ENCODE measurements at places on chromosomes 16 and 17.
A peak's percentile ranks its signal among the peaks of the same experiment; 100 is the strongest.

DNA sequence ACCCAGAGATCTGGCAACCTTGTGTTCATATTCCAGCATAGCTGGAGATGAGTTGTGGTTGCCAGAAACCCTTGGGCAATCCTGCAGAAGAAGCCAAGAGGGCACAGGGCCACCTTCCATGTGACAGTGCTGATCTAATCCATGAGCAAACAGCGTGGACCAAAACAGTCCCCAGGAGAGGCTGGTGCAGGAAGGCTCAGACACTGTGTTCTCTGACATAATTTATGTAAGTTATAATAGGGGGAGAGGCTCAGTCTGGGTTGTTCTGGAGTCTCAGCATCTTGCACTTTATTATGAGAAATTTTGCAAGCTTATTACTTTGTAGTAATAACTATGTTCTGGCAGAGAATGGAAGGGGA lies 273.9 kb downstream of the HAPSTR1 start:
- DNase-seq = no peak

- DNase-seq = no peak
Measured at GRCh38 chr17:67863624-67864247, 38.4 kb downstream of the BPTF start.

DNA sequence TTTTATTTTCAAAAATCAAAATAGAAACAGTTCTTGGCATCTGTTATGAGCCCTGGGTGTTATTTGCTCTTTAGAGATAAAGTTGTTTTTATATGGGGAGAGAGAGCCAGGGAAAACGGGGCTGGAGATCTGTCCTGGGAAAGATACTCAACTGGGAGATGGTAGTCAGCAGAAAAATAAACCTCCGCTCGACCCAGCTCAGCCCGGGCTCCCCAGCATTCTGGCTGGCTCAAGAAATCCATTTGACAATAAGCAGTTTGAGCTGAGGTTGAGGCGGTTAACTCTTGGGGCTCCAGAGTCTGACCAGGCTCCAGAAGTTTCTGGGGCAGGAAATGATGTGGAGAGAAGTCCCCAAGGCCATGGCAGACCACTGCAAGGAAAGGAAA lies 151.9 kb downstream of the IRX5 start:
- no peak for DNase-seq

DNA sequence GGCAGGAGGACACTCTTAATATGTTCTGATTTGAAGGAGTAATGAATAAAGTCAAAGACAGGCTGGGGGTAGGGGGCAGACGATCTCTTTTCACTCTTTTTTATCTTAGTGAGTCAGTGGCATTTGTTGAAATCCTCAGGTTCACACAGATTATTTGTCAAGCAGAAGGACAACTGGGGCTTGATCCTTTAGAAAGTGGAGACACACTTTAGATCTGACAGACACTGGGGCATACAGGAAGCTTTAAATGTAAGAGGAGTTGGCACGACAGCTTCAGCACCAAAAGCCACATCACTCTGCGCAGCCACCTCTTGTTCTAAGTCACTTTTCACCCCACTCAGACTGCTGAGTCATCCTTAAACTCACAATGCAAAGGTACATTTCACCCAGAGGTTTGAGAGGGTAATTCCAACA lies 121.5 kb downstream of the STXBP4 start:
- no peak for DNase-seq

DNA sequence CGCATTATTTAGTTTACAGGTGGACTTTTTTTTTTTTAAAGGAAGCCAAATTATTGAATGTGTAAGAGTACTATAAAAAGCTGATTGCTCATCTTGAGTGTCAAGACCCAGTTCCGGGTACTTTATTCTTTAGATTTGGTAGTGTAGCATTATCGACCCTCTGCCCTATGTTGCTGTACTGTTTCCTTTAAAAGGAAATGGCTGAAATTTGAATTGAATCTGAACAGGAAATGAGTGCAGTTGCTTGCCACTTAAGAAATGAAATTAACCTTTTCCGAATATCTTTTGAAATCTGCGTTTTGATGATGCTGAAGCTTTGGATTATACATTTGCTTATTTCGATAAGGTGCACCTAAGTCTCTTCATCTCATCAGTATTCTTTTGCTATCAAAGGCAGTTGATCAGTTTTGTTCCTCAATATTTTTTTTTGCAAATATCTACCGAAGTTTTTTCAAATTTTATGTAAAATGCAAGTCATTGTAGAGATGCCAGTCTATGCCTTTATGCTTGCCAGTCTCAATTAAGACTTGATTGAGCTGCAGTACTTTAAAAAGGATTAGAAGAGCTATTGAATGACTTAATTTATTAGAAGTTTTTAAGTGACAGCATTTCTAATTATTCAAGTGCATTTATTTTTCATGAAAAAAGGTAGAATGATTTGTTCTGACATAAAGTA lies 1.8 kb downstream of the GGNBP2 start:
- DNase-seq = no peak

GRCh38 chr17:9170336-9170735 lies 149.0 kb downstream of the NTN1 start:
- DNase-seq = no peak

GRCh38 chr16:89187032-89187769 lies 13.1 kb downstream of the SLC22A31 start:
- DNase-seq = peak; percentile 63

- DNase-seq = no peak
Measured at GRCh38 chr16:74771656-74772315, 2.8 kb downstream of the FA2H start.

DNA sequence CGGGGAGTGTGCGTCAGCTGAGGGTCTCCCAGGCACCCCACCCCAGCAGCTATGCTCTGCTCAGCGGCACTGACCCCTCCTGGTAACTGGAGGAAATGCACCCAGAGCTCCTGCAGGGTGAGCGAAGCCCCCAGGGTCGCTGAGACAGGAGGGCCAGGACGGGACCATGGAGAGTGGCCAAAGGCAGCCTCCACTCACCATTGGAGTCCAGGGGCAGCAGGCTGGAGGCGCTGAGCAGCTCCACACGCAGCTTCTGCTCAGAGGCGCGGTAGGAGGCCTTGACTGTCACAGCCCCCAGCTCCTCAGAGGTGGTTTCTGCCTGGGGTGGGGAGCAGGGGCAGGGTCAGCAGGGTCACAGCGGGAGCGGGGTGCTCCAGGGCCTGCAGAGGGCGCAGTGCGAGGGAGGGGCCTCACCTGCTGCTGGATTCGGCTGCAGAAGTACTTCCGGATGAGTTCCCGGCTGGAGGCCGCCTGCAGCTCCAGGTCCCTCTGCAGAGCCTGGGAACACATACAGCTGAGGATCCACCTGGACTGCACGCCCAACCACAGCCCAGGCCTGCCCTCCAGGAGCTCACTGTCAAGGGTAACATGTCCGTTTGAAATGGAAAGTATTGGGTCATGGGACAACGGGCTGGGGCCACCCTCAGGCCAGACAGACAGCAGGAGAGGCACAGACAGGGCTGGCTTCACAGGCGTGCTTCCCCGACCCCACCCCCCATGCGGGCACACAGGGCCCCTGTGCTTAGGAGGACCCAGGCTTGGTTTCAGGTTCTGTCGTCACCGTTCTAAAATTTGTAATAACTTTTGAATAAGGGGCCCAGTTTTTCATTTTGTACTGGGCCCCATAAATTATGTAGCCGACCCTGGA lies 13.8 kb downstream of the UNC13D start:
- peak; percentile 61 for DNase-seq

- DNase-seq = peak; percentile 37
Measured at GRCh38 chr16:87127061-87127765, 190.0 kb downstream of the C16orf95 start.

DNA sequence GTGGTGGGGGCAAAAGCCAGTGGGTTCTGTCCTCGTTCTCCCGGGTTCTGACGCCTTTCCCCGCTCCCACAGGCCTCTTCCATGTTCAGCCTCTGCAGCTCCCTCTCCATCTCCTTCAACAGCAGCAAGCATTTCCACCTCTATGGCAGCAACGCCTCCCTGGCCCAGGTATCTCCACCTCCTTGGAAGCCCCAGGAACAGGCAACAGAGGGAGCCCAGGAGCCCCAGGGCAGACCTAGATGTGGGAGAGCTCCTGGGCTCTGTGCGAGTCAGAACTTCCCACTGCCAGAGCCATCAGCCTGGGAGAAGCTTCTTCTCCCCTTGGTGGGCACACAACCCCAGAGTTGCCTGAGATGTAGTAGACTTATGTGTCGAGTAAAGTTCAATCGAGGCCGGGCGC lies 7.8 kb downstream of the ZNF768 start:
- DNase-seq = no peak

DNA sequence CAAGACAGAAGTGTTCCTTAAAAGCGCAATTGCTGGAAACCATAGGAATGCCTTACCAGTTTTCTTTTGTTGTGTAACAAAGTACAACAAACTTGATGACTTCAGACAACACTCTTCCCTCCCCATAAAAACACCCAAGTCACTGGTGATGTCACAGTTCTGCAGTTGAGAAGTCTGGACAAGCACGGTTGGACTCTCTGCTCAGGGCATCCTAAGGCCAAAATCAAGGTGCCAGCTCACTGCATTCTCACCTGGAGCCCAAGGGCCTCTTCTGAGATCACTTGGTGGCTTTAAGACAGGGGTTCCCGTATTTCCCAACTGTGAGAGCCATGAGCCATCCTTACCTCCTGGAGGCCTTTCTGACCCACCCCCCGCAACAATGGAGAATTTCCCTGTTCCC lies 45.6 kb upstream of the MEAK7 start:
- no peak for DNase-seq

DNA sequence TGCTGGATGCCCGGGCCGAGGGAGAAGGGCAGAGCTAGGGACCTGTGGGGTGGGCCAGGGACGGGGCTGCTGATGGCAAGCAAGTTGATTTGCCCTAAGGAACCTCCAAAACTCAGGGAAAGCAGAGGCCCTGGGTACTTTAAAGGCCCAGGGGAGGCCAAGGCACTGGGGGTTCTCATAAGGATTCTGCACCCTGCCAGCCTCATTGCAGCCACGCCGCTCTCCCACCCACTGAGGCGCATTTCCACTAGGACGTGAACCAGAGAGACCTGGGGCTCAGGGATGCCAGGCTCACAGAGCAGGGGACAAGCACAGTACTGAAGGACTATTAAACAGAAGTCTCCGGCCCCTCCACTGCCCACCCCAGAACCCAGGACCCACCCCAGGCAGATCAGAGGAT lies 39.4 kb upstream of the RBFOX3 start:
- no peak for DNase-seq

- DNase-seq = no peak
Measured at GRCh38 chr16:1575578-1575977, 36.3 kb downstream of the IFT140 start.

GRCh38 chr17:66287911-66288310 lies 14.5 kb upstream of the PRKCA start:
- no peak for DNase-seq

DNA sequence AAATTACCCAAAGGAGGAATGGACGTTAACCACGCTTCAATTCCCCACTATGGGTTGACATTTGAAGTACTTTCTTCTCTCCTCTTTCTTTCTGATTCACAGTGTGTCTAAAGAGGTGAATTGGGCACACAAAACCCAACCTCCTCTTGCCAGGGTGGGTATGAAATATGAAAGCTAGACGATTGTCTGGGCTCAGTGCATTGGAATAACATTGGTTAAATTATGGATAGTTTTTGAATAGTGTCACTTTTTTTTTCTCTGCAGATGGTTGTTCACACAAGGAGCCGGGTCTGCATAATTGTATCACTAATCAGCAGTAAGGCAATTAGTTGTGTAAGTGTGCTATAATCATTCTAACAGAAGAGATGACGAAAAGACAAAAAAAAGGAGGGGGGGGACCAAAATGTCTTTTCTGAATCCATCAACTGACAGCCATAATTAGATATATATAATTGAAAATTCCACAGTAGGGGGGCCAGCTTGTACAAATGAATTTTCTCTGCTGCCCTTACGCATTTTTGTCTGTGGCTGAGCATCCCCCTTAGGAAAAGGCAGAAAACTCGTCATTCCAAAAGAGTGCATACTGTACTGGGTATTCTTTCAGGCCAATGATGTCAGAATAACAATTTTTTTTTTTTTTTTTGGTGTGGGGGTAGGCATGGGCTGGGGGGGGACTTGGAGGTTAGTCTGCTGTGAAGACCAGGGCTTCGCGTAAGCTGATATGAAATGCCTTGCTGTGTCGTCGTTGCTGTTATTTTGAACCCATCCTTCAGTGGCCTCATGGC lies 307.5 kb upstream of the SALL1 start:
- DNase-seq = no peak

DNA sequence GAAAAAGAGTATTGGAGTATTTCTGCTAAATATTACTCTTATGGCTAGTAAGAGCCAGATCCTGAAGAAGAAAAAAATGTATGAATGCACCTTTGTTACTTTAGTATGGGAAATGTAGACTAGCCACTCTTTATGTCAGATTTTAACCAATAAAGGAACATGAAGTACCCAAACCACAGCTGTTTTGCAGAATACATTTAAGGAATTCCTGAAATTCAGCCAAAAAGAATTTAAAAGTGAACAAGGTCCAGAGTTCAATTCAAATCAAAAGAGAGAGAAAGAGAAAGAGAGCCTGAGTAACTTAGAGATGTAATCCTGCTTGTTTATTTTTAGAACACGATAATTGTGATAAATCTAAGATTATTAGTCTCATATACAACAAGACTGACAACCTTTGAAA lies 1.2 kb downstream of the KCNJ16 start:
- no peak for DNase-seq

DNA sequence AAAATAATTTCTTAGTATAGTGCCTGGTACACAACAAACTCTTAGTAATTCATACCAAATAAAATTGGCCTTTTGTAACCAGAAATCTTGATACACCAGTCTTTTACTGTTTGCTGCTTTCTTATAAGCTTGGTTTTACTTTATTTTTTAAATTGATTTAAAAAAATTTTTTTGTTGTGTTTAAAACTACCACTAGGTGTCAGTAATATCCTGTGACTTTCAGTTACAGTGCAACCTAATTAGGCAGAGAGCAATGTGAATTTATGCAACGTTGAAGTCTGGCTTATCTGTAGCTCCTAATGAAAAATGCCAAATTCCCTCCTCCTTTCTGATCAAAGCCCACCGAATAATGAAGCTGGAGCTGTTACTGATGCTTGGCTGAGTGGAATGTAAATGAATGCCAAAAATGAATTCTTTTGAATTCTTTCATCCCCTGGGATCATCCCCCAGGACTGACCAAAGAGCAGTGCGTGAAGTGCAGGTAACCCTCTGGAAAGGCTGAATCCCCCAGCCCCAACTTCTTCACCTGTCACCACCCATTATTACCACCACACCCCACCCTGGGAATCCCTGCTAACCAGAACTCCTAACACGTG lies 3.8 kb downstream of the ERCC4 start:
- DNase-seq = no peak
